ENCODE measurements at places on chromosomes 5 and 9.

- no peak for DNase-seq
- no peaks in the 10 kb centered on the region for H3K4me1 ChIP-seq
- H3K36me3 ChIP-seq: no peaks in the 10 kb centered on the region
- H3K27me3 ChIP-seq: no peaks in the 10 kb centered on the region
- H3K4me3 ChIP-seq: no peak overlapping the region
Measured at GRCh38 chr5:101084353-101084752, 181.3 kb upstream of the ST8SIA4 start.

DNA sequence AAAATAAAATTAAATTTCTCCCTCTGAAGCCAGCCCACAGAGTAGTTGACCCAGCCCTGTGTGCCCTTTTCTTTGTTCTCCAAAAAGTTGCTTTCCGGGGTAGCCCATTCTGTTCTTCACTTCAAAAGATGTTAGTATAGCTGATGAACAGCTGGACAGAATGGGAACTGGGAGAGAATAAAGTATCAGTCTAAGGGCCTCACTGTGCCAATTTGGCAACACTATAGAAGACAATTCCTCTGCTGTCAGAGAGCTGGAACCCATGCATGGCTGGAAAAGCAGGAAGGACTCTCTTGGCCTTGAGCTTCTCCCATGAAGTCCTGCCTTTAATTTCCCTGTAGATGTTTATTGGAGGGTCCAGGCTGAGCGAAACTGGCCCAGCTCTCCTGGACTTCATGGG lies 11.0 kb upstream of the TNFSF8 start:
- no peak for DNase-seq
- H3K27ac ChIP-seq: no peak overlapping the region

DNA sequence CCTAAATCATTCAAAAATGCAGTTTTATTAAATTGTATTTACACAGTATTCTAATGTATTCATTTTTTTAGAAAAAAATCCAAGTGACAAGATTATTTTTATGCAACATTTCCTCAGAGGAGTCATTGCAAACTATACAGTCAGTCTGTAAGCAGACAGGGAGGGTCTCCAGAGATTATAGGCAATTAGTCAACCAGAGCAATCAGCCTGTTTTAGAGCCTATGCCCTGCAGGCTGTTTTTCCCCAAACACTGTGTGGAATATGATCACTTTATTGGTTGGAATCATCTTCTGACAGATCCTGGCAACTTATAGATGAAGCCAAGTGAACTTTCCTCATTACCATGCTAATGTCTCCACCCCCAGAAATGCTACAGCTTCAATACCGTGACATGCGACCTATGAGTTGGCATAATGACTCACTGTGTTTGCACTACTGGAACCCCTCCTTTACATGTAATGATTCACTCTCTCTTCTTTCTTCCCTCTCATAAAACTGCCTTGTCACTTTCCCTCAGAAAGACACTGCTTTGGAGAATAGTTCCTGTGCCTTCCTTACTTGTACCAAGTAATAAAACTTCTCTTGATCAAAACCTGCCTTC lies 577.7 kb upstream of the FTMT start:
- DNase-seq: no peak
- no peaks in the 10 kb centered on the region for H3K36me3 ChIP-seq

- H3K4me1 ChIP-seq: no peaks in the 10 kb centered on the region
- peaks cover 27% of the 10 kb centered on the region for H3K36me3 ChIP-seq
- no peak overlapping the region for H3K27ac ChIP-seq
Measured at GRCh38 chr9:27548055-27548741, 18.6 kb upstream of the MOB3B start.

GRCh38 chr9:116641292-116642059 lies 45.6 kb upstream of the TRIM32 start:
- H3K27me3 ChIP-seq: no peaks in the 10 kb centered on the region
- DNase-seq: no peak
- no peak overlapping the region for H3K4me3 ChIP-seq
- no peaks in the 10 kb centered on the region for H3K36me3 ChIP-seq
- H3K4me1 ChIP-seq: no peaks in the 10 kb centered on the region

- H3K27me3 ChIP-seq: peaks cover 11% of the 10 kb centered on the region
- no peaks in the 10 kb centered on the region for H3K4me1 ChIP-seq
- no peak overlapping the region for H3K27ac ChIP-seq
- no peak for DNase-seq
Measured at GRCh38 chr5:36392818-36393217, 91.1 kb upstream of the RANBP3L start.

DNA sequence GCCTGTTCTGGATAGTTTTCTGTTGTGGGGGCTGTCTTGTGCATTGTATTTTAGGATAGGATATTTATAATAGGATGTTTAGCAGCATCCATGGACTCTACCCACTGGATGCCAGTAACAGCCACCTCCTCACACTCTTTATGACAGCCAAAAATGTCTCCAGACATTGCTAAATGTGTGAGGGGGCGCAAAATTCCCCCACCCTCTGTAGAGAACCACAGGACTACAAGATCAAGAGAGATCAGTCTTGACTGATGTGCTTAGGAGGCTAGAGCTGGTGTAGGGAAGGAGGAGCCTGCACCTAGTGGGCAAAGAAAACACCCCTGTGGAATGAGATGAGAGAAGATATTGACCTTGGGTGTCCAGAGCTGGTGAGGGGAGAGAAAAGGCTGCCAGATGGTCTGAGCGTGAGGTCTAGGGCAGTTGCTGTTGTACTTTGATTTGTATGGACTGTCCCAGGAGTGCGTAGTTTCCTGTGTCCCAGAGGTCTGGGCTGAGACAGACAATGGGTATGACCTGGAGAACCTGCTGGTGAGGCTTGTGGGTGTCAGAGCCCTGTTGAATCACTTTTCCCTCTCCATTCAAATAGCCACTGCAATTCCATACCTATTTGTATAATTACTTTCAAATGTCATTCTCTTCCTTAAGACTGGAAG lies 16.3 kb downstream of the DAPK1 start:
- no peak for DNase-seq
- H3K4me3 ChIP-seq: no peak overlapping the region
- no peaks in the 10 kb centered on the region for H3K27me3 ChIP-seq
- peaks cover 5% of the 10 kb centered on the region for H3K4me1 ChIP-seq
- H3K27ac ChIP-seq: no peak overlapping the region

DNA sequence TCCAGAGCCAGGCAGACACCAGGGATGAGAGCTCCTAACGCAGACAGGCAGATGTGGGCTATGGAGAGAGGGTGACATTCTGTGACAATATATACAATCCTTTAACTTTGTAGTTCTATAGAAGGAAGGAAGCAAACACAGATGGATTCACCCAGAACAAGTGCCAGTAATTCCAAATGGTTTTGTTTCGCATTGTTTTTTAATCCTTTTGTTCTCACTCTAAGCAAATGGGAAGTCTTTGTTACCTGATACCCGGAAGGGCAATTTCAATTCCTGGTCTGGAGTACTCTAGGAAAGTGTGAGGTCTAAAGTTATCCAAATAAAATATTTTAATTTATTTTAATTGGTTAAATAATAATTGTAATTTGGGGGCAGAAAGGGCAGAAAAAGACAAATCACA lies 2.5 kb downstream of the FRMD3 start:
- H3K4me3 ChIP-seq: no peak overlapping the region
- no peak for DNase-seq
- H3K4me1 ChIP-seq: peaks cover 3% of the 10 kb centered on the region

GRCh38 chr5:157295247-157295646 lies 29.3 kb downstream of the CYFIP2 start:
- H3K36me3 ChIP-seq: peaks cover 98% of the 10 kb centered on the region
- peaks cover 21% of the 10 kb centered on the region for H3K4me1 ChIP-seq
- DNase-seq: no peak
- H3K4me3 ChIP-seq: no peak overlapping the region
- no peaks in the 10 kb centered on the region for H3K27me3 ChIP-seq

GRCh38 chr5:71986101-71986500 lies 121.2 kb upstream of the MAP1B start:
- no peak overlapping the region for H3K4me3 ChIP-seq
- no peak for DNase-seq
- H3K27ac ChIP-seq: no peak overlapping the region

DNA sequence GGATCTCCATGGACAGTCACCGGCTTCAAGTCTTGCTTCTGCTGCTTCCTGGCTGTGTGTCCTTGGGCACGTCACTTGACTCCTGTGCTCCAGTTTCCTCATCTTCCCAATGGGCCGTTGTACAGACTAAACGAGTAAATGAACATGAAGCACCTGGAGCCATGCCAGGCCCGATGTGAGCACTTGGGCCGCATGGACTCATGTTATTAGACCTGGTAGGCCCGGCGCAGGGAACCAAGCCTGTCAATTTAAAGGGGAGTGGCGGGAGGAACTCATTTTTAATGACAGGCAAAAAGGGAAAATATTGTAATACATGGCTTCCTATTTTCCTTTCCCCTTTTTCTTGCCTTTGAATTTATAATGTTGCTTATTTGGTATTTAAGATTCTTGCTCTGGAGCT lies 47.5 kb downstream of the TENT4A start:
- H3K4me3 ChIP-seq: no peak overlapping the region
- no peaks in the 10 kb centered on the region for H3K27me3 ChIP-seq

DNA sequence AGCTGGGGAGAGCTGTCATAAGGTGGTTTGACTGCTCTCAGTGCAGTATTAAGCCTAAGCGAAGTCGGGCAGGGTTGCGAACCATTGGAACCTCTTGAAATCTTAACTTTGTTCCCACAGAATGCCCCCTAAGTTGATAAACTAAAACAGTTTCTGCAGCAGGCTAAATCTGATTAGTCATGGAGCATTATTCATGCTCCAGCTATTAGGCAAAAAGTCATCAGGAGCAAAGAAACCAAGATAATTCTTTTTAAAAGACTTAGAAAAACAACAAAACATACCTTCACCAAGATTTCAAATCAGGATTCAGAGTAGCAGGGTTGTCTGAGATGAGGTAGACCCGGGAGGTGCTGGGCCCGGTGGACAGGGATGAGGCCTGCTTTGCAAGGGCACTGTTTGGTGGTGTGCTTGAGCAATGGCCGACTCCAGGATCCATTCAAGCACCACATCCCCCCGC lies 69.9 kb upstream of the PLPP1 start:
- H3K27ac ChIP-seq: no peak overlapping the region
- no peak overlapping the region for H3K4me3 ChIP-seq

GRCh38 chr5:16179936-16180788 lies 571 bp upstream of the MARCHF11 start:
- no peaks in the 10 kb centered on the region for H3K36me3 ChIP-seq
- DNase-seq: no peak
- peaks cover 15% of the 10 kb centered on the region for H3K27me3 ChIP-seq
- no peaks in the 10 kb centered on the region for H3K4me1 ChIP-seq
- no peak overlapping the region for H3K4me3 ChIP-seq

DNA sequence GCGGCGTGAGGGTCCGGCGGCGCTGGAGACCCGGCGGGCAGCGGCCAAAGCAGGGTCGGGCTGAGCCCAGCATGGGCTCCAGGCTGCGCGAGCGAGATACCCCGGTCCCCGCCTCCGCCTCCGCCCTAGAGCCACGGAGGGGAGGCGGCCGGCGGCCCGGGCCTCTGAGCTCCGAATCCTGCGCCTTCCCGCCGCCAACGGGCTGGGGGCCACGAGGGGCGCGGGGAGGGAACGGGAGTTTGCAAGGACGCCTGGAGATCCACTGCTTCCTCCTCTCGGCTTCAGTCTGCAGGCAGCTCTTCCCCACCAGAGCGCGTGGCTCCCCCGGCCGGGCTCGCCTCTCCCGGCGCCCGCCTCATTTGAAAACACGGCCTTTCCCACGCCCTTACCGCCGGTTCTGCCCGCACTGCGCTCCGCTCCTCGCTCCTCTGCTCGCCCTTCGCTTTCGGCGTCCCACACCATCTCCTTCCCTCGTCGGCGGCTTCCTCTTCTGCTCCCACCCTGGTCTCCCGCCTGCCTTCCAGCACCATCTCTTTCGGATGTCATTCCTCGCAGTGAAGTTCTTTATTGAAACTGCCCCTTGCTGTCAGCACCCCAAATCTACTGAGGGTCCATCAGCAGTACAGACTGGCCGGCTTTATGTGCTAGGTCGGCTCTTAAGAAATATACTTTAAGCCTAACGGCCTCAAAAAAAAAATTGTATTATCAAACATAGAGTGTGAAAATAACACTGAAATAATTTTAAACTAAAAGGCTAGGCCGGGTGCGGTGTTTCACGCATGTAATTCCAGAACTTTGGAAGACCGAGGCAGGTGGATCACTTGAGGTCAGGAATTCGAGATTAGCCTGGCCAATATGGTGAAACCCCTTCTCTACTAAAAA lies 105.0 kb upstream of the FAM120A start:
- no peak for DNase-seq
- H3K4me1 ChIP-seq: peaks cover 9% of the 10 kb centered on the region
- H3K36me3 ChIP-seq: no peaks in the 10 kb centered on the region
- peaks cover 21% of the 10 kb centered on the region for H3K27me3 ChIP-seq

DNA sequence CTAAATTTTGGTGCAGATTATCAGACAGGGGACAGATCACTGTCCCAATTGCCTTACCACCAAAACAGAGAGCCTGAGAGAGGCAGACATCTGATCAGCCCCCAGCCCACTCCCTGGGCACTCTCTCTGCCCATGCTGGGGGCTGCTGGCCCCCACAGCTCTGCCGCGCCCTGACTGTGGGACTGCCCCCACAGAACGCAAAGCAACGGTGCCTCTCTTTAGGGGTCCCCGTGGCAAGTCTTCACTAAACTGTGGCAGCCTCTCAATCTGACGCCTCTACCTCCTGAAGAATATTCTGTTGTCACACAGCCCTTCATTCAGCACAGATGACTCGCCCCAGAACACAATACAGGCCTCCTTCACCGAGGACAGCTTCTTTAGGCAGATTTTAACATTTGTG lies 197.4 kb downstream of the ERCC6L2 start:
- H3K27me3 ChIP-seq: no peaks in the 10 kb centered on the region
- no peaks in the 10 kb centered on the region for H3K36me3 ChIP-seq
- no peak overlapping the region for H3K4me3 ChIP-seq
- no peaks in the 10 kb centered on the region for H3K4me1 ChIP-seq
- no peak for DNase-seq

GRCh38 chr5:3122216-3122615 lies 370.7 kb upstream of the IRX2 start:
- H3K4me1 ChIP-seq: no peaks in the 10 kb centered on the region
- no peaks in the 10 kb centered on the region for H3K36me3 ChIP-seq
- DNase-seq: no peak
- H3K27me3 ChIP-seq: peaks cover 13% of the 10 kb centered on the region

DNA sequence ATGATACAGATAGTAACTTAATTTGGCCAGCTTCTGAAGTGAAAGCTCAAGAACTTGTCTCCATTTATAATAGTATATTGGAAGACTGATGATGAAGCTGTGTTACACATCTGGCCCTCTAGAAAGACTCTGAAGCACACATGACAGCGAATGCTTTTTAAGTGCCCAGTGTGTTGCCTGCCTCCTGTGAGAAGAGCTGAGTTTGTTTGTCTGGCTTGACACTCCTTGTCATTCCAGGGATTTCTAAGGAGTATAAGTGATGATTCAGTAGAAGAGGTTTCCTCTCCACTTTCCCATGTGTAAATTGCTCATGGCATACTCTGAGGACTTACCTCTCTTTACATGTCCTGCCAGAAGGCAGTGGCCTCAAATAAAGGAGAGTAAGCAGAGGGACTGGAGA lies 30.4 kb upstream of the LRRTM2 start:
- H3K4me3 ChIP-seq: no peak overlapping the region
- no peak for DNase-seq
- H3K4me1 ChIP-seq: no peaks in the 10 kb centered on the region
- H3K27ac ChIP-seq: no peak overlapping the region
- H3K27me3 ChIP-seq: no peaks in the 10 kb centered on the region

- no peak overlapping the region for H3K4me3 ChIP-seq
- peaks cover 87% of the 10 kb centered on the region for H3K27me3 ChIP-seq
- H3K27ac ChIP-seq: no peak overlapping the region
- DNase-seq: no peak
- peaks cover 30% of the 10 kb centered on the region for H3K4me1 ChIP-seq
- H3K36me3 ChIP-seq: no peaks in the 10 kb centered on the region
Measured at GRCh38 chr9:77021922-77022782, 2.7 kb downstream of the FOXB2 start.

- no peak overlapping the region for H3K27ac ChIP-seq
- no peak overlapping the region for H3K4me3 ChIP-seq
- H3K4me1 ChIP-seq: no peaks in the 10 kb centered on the region
- H3K27me3 ChIP-seq: no peaks in the 10 kb centered on the region
- no peak for DNase-seq
Measured at GRCh38 chr5:92927291-92927778, 653.7 kb downstream of the NR2F1-AS1 start.

Data from CD4-positive, alpha-beta T cell (primary cell).